IPS-NIHi11 (cell line): ENCODE measurements at places on chromosomes 1 and 21.

- no peak for DNase-seq
These were observed 19.7 kb upstream of the AK2 start for GRCh38 chr1:33056426-33056825.

DNA sequence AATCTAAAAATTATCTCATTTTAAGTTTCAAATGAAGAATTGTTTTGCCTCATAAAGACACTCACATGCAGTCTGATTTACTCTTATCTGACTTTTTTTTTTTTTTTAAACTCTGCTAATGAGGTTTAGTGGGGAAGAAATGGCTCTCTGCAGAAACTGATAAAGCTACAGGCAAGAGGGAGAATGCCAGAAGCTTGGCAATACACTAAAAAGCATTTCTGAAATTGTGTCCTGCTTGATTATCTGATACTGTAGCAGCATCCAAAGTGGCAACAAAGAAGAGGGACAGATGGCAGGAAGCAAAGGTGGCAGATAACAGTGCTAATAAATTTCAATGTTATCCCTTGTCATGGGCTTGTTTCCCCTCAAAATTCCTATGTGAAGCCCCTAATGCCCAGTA, 1744.9 kb downstream of the NCAM2 start:
- DNase-seq = no peak

- peak; percentile 78 for DNase-seq
These were observed at the start of gene LRRN2 for GRCh38 chr1:204685236-204686006. Gene LRRN2 (minus strand): TSS chr1:204685738. CDS start chr1:204619992, 65,746 bp downstream.

- DNase-seq = no peak
These were observed 2.4 kb downstream of the ECHDC2 start for GRCh38 chr1:52919051-52919722.

DNA sequence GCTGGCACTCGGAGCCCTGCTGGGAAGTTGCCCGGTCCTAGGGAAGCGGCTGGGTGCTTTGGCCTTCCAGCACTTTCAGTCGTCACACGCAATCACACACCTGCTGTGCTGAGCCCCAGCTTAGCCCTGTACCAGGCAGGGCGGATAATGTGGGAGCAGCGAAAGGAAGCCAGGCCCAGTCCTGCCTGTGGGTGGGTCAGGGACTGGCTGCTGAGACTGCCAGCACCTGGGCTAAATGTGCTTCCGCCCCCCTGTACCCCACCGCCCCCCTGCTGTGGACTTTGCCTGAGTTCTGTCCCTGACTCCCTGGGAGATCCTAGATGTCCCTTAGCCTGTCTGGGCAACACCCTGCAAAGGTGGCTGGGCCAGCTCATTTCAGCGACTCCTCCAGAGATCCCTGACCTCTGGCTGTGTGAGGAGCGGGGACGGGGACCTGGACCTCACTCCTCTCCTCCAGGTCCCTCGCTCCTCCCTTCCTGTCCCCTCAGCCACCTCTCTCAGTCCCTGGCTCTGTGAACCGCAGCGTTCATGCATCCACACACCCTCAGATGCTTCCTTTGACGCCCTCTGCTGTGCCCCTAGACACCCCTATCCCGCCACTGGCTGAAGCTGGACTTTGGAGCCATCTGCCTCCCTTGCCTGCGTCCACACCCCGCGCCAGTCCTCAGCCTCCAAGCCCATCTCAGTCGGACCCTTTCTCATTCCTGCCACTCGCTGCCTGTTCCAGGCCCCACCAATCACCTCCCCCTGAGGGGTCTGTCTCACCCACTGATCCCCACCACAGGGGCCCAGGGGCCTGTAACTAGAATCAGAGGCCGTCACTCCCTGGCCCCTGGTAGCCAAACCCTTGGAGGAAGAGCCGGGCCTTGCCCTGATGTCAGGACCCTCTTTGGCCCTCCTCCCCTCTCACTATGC, 1.4 kb downstream of the MMEL1 start:
- DNase-seq = no peak

GRCh38 chr1:37764414-37764825, 500 bp downstream of the EPHA10 start:
- peak; percentile 90 for DNase-seq

DNA sequence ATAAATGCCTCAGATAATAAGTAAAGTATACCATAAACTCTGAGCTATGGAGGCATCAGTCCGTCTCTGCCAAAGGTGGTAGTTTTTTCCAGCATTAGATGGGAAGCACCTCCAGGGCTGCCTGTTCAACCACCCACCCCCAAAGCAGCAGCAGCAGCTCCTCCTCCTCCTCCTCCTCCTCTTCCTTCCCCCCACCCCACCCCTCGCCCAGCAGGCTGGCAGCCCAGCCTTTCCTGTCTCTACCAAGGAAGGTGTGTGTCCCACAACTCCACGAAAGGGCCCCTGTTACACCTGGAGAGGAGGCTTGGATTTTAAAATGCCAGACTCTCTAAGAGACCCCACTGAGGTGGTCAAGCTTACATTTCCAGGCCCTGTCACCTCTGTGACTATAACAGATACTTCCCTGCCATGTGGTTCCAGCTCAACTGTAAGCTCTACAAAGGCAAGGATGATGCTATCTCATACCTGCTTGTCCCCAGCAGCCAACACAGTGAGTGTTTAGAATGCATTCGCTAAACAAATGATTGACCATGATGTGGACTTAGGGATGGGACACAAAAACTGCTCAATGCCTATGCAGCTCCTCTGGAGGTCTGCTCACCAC, 76.7 kb downstream of the GFI1 start:
- DNase-seq = no peak

DNA sequence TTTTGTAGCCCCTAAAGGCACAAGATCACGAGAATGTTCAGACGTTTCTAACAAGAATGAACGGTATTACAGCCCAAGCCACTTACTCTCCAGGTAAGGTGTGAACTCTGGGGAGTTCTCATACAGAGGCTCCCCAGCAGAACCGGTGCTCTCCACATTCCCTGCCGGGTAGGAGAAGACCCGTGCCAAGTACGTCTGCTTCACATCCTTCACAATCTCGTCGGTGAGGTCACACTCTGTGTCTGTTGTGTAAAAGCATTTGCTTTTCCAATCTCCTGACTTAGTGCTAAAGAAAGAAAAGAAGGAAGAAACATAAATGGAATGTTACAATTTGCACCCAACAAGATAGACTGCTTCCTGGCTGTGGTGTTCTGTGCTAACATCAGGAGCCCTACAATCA, 5.7 kb downstream of the F3 start:
- no peak for DNase-seq

- no peak for DNase-seq
These were observed 173.0 kb upstream of the PALMD start for GRCh38 chr1:99472893-99473292.

DNA sequence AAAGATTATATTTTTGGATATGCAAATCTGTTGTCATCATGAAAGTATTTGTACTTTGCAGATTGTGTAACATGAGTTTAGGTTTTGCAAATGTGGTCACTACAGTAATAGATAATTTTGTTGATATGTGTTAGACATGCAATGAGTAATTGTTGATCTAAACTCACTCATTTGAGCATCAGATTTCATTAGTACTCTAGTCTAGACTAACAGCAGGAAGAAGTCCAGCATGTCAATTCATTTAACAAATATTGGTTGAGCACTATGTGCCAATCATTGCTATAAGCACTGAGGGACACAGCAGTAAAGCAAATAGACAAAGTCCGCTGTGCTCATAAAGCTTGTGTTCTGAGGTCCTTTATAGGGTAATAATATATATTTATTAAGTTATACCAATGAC, 350.0 kb downstream of the USP25 start:
- no peak for DNase-seq

- DNase-seq = no peak
These were observed 31.6 kb downstream of the VN1R5 start for GRCh38 chr1:247287460-247287859.

DNA sequence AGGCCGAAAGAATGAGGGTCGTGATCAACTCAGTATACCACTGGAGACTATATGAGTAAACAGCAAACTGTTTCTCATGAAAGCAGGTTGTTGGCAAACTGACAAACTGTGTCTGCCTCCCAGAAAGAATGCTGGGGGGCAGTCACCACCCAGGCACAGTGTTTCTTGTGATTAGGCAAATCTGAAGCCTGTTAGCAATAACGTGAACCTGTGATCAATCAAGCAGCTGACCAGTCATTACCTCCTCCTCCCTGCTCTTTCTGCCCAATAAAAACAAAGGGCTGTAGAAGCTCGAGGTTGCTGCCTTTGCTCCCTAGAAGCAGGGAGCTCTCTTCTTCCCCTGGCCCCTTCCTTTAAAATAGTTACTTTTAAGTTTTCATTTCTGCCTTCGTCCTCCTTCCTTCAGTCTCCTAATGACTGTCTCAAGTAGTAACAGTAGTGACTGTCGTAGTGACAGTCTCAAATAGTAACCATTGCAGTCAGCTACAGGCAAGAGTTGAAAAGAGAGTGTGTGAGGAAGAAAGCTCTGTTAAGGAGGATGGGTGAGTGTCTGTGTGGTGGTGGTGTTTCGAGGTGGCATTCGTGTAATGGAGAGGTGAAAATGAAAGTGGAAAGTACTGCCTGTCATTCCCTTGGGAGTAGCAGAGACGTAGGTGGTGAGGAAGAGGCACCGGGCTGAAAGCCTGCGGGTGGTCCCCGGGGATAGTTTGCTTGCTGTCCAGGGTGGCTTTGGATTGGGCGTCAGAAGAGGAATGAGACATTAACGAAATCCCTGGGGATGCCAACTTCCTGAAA, 14.5 kb downstream of the HHAT start:
- DNase-seq = no peak

DNA sequence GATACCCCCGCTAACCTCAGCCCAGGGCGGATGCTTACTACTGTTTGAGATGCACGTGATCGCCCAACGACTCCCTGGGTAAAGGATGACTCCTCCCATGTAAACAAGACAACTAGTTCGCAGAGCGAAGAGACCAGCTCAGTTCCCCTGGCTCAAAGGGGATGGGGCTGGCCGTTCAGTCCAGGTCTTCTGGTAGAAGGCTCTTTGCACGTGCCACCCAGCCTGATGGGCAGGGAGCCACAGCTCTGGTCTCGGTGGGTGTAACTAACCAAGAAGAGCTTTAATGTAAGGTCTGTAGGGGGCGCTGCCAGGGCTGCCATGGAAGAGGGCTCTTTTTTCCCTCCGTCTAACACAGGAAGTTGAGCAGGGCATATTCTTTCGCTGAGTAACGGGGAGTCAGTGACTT, 49.4 kb upstream of the PARP1 start:
- peak; percentile 65 for DNase-seq

DNA sequence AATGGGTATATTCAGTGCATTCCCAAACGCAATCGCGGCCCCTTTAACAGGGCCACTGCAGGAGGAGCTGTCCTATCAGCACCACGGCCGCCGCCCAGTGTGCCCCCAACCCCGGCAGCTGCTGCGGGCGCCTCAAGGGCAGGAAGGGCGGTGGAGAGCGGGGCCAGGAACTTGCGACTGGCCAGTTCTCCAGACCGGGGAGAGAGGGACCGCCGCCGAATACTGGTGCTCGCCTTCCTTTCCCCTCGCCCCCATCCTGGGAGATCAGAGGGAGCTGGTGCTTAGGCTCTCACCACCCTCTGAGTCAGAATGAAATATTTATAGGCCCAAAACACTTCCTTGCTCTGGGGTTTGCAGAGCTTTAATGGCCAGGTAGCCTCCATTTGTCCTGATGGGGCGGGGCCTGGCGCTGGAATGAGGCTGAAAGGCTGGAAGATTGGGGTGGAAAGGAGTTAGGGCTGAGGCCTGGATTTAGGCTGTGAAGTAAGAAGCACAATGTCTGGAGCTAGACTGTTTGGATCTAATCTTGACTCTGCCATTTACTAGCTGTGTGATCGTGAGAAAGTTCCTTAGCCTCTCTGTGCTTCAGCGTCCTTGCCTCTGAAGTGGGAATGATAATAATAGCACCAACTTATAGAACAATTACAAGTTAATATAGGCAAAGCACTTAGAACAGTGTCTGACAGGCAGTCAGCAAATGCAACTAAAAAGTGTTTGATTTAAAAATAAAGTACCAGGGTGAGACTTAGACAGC, 75.5 kb downstream of the NAV1 start:
- peak; percentile 97 for DNase-seq

DNA sequence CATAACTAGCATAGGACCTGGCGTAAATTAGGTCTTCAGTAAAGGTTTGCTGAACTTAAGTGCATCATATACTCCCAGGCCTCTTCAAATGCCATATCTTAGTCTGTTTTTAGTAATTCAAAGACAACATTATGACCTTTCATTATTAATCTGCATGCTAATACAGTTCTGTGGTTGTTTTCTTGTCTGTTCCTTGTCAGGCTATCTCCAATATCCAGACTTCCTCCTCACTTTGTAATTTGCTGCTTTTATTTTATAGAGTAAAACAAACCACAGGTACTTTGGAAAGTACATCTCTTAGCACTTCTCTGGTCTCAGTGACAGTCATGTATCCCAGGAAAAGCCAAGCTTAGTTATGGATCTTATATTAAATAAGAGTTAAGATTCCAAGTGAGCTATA, 65.1 kb upstream of the BMP8A start:
- no peak for DNase-seq

DNA sequence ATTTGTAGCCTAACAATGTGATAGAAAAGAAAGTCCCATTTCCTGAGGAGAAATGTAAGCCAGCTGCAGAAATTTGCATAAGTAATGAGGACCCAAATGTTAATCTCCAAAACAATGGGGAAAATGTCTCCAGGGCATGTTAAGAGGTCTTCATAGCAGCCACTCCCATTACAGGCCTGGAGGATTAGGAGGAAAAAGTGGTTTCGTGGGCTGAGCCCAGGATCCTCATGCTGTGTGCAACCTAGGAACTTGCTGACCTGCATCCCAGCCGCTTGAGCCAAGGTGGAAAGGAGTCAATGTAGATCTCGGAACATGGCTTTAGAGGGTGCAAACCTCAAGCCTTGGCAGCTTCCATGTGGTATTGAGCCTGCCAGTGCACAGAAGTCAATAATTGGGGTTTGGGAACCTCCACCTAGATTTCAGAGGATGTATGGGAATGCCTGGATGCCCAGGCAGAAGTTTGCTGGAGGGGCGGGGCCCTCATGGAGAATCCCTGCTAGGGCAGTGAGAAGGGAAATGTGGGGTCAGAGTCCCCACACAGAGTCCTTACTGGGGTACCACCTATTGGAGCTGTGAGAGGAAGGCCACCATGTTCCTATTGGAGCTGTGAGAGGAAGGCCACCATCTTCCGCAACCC, 14.2 kb upstream of the F13B start:
- DNase-seq = no peak

- no peak for DNase-seq
These were observed 8.3 kb upstream of the MPZL1 start for GRCh38 chr1:167713330-167714081.
